ENCODE measurements at places on chromosomes 1 and 21.

DNA sequence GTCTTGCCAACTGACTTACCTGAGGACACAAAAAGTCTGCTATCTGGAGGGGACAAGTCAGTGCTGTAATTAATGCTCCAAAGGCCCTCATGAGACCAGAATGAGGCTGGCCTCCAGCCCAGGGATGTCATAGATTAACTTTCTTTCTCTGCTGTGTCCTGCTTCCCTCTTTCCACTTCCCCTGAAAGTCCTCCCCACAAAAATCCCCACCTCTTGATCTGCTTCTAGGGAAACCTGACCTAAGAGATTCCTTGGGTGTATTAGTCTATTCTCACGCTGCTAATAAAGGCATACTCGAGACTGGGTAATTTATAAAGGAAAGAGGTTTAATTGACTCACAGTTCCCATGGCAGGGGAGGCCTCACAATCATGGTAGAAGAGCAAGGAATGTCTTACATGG lies 39.2 kb downstream of the RUNX3 start:
- DNase-seq: no peak

DNA sequence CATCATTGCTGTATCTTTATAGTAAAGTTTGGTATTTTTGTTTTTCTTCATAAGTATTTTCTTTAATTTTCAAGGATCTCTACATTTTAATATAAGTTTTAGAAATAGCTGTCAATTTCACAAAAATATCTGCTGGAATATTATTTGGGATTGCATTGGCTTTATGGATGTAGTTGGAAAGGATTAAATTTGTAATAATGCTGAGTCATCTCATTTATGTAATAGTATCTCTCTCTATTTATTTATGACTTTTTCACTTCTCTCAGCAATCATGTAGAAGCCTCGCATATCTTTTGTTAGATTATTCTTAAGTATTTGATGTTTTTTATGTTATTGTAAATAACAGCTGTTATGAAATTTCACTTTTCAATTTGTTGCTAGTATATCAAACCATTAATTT lies 223.1 kb upstream of the POGK start:
- DNase-seq: no peak

- no peak for DNase-seq
Measured at GRCh38 chr1:170307426-170307825, 161.7 kb downstream of the NTMT2 start.

DNA sequence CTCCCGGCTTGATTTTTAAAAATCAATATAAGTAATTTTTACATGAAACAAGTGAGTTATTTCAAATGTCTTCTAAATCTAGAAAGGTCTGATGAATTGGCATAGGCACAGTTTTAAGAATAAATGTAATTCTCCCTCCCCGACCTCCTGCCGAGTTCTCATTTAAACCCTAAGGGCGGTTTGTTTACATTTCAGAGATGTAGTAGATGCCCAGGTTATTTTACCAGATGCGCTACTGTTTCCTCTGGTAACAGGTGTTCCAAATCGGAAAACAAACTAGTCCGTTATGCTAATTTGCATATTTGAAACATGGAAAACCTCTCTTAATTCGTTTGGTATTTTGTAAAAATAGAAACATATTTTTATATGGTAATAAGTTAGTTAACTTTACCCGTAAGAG lies 53.8 kb upstream of the CFAP126 start:
- no peak for DNase-seq

- DNase-seq: no peak
Measured at GRCh38 chr1:59169703-59170102, 127.2 kb upstream of the FGGY start.

- DNase-seq: peak; percentile 90
Measured at GRCh38 chr1:17308593-17308992, 596 bp downstream of the PADI4 start.

- no peak for DNase-seq
Measured at GRCh38 chr1:58721247-58721820, 21.5 kb upstream of the MYSM1 start.

DNA sequence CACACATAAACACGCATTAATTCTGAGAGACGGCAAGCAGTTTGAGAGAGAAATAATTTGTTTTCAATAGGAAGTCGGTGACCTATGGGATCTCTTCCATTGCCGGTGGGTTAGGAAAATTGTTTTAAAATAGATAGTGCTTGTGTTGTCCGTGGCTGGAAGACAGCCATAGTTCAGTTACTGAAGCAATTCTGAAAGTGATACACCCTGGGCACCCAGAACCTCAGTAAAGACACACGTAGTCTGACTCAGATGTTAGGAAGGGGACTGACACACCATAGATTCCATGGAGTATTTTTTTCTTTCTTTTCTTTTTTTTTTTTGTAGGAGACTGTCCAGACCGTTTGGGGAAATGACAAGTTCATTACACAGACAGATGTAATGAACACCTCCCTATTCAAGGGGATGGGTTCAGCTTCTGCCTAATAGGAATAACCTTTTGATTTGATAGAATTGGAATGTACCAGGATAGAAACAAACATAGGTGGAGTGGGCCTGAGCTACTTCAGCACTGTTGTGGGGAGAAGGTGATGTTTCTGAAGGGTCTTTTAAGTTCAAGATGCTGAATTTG lies 1.6 kb downstream of the C1orf21 start:
- no peak for DNase-seq

GRCh38 chr1:189929501-189930099 lies 548.1 kb downstream of the BRINP3 start:
- no peak for DNase-seq

DNA sequence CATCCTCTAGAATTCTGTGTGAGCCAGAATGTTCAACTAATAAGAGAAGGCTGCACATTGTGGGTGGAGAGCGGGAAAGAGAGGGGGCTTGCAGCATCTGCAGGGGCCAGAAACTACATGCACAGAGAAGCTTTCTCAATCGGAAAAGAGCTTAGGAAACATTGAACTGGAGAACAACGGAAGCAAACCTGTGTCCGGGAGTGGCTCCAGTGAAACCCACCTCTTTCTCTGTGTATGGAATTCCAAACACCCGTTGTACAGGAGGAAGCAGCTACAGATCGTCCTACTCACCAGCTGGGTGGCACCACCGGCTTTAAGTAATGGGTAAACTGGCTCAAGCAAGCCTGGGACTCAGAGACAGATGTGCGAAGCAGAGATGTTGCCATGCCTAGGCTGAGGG lies 14.0 kb upstream of the CSF1 start:
- DNase-seq: no peak

DNA sequence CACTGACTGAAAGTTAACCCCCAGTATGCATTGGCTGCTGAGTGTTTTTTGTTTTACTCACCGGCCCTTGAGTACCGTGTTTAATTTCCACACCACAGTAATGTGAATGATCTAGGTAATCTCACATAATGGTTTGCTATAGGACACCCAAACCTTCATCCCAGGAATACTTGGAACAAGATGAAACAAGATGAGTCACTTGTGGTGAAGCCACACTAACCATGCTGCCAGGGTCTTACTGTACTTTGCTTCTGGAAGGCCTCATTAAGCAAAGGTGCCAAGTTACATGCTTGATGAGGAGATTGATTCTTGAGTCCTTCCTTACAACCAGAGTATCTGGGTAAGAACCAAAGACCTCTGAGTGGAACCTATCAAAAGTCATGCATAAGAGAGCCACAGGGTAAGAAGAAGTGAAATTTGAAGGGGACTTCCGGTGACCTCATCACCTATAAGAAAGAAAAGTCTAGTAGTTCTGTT lies 163.3 kb downstream of the NRIP1 start:
- no peak for DNase-seq

DNA sequence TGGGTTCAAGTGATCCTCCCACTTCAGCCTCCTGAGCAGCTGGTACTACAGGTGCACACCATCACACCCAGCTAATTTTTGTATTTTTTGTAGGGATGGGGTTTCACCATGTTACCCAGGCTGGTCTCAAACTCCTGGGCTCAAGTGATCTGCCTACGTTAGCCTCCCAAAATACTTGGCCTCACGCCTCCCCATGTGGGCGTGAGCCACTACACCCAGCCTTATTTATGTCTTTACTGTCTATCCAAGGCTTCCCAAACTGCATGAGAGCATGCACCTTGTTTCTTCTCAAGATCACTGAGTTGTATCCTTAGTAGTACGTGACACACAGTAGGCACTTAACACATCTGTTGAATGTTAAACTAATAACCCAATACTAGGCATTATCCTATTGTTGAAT lies 14.2 kb downstream of the WASF2 start:
- DNase-seq: no peak

GRCh38 chr1:55916481-55916880 lies 662.9 kb downstream of the PLPP3 start:
- DNase-seq: no peak

- DNase-seq: no peak
Measured at GRCh38 chr1:4169991-4170390, 269.9 kb upstream of the C1orf174 start.

DNA sequence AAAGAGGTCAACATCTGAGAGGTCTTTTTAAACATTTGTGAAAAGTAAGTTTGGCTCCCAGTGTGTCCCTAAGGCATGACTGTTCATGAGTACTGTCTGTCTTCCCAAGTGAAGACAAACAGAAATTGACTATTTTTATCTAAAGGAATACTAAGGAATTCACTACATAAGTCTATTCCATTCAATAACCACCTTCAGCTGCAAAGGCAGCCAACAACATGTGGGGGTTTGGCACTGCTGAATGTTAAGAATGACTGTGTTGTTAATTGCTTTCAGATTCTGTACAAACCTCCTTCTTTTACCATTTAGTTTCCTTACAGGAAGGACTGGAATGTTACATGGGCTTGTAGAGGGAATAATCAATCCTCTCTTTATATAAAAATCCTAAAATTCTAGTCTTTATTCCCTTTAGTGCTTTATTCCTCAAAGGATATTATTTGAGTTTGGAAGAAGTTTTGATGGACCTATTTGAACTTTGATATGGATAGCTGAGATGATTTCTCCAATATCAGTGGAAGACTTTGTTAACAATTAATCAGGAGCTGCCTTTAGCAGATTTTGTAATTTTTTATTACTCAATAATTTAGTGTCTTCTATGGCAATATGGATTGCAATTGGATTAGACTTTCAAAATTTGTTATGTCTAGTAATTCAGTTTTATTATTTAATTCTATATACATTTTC lies 201.7 kb upstream of the CHRM3 start:
- DNase-seq: no peak

DNA sequence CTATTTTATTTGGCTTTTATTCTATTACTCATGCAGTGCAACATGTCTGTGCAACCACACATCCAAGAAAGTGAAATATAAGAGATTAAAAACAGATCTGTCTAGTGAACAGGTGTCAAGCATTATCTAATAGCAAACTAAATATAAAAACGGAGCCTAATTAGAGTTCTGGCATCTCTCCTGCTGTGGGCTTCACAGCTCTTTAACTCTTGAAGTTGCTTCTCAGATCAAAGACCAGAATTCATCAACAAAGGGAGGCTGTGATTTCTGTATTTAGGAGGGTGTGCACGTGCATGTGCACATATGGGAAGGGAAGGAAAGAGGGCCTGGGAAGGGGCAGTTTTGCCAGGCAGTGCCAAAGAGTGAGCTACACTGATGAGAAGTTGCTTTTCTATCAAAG lies 81.0 kb downstream of the MIS18A start:
- DNase-seq: no peak

- DNase-seq: no peak
Measured at GRCh38 chr1:31799895-31800673, 15.7 kb downstream of the SPOCD1 start.

- no peak for DNase-seq
Measured at GRCh38 chr1:110728388-110729001, 53.8 kb upstream of the KCNA3 start.

DNA sequence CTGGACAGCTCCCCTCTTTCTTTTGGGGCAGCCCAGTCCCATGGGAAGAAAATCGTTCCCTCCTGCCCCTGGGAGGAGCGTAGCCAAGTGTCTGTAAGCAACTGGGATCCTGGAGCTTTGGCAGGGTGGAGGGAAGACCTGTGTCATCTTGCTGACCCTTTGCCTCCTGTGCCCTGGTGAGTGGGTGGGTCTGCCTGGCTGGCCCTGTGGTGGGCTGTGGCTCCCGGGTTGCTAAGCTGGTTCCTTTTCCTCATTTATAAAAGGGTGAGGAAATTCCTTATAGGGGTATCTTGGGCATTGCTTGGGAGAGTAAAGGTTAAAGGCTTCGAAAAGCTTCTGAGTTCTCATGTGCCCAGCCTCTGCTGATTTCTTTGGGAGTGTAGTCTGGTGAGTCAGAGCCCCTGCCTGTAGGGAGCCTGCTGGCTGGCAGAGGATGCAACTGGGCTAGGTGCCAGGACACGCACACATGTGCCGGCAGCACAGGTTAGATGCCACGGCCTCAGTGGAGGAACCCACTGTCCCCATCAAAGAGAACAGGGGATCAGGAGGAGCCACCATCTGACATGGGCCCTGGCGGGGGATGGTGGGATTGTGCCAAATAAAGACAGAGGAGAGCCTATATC lies 85.2 kb downstream of the ARHGEF10L start:
- no peak for DNase-seq

- no peak for DNase-seq
Measured at GRCh38 chr1:244344001-244344400, 107.7 kb downstream of the ADSS2 start.

DNA sequence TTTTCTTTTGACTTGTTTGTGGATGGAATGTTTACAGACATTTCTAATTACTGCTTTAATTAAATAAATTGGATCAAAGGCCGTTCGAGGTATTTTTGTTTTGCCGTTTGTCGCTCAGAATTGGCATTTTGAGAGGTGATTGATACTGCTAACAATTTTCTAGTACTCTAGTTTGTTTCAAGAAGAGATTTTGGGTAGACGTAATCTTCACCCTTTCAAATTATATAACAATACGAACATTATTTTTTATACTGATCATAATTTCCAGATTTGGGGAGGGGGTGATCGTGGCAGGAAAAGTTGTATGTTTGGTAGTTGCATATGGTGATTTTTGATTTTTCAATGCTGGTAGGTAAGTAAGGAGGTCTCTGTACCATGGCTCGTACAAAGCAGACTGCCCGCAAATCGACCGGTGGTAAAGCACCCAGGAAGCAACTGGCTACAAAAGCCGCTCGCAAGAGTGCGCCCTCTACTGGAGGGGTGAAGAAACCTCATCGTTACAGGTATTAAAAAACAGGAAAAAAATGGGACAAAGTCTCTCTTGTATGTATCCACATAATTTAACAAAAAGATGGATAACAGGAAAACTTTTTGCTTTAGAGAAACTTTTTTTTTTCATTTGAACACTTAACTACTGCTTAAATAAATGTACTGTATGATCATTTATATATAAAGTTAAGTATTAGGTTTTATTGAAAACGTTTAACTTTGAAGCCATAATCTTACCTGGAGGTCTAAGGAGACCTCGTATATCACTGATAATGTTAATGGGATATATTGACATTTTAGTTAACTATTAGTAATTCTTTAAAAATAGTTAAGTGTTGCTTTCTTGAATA lies 1.7 kb downstream of the H3-3A start:
- DNase-seq: peak; percentile 44
